Stimulated activated CD4-positive, alpha-beta T cell treated with anti-CD3 and anti-CD28 coated beads, Interleukin-15, amount 100 ng/mL, for 24 hours (primary cell): ENCODE measurements at places on chromosomes 13 and 19.

- peak; percentile 39 for DNase-seq
These were observed 1.8 kb downstream of the PTGER1 start for GRCh38 chr19:14473073-14473977.

DNA sequence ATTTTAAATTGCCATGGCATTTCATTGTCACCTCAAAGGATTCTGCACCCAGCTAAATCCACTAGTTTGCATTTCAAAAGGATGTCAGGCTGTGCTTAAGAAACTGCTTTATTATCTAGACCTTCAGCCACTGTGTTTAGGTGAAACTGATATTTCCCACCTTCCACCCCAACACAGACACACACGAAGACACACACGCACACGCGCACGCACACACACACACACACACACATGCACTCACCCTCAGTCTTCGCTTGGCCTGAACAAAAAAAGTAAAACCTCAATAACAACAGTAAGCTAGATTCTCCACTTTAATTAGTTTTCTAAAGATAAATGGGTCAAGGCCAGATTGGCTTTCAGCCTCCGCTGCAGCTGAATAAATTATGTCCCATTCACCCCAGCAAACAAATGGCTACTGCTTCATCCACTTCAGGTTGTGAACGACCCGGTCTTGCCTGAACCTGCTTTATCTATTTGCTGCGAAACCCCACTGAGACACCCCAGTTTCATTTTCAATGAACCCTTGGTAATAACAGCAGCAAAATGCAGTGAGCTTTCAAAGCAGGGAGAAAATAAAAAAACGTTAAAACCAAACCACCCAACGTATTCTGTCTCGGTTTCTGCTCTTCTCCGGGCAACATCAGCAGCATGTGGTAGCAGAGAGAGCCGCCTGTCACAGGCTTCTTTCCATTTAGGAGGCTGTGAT lies 166.8 kb downstream of the DCT start:
- no peak for DNase-seq

- no peak for DNase-seq
These were observed 6.6 kb downstream of the THOP1 start for GRCh38 chr19:2791876-2792275.

DNA sequence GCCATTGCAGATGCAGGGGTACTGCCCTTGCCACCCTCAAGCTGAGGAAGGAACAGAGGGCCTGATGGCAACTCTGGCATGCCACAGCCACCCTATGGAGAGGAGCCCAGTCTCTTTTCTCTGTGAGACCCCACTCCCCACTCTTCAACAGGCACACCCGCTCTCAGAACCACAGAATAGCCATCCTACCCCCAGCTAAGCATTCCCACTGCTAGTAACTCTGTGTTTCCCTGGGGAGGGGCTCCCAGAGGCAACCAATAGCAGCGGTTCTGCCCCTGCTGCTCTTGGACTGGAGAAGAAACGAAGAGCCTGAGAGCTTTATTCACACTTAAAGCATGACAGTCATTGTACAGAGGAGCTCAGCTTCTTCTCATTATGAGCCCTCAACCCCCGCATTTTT lies 49.3 kb downstream of the UBL3 start:
- no peak for DNase-seq

GRCh38 chr19:35195830-35196229 lies 32.7 kb downstream of the FAM187B start:
- no peak for DNase-seq

DNA sequence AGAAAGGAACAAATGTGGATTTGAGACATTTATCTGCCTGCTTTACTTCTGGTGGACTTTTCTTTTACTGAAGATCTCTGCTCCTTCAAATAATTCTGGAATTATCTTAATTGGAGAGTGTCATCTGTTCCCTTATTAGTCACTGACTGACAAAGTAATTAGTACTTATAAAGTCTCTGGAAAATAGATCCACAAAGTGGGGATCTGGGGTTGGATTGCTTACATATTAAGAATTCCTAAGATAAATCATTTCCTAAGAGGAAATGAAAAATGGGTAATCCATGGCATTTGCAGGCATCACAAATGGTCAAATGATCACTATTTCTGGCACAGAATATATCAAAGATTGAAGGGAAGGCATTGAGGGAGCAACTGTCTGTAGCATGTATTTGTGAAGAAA lies 137.4 kb upstream of the SLITRK5 start:
- DNase-seq = no peak

DNA sequence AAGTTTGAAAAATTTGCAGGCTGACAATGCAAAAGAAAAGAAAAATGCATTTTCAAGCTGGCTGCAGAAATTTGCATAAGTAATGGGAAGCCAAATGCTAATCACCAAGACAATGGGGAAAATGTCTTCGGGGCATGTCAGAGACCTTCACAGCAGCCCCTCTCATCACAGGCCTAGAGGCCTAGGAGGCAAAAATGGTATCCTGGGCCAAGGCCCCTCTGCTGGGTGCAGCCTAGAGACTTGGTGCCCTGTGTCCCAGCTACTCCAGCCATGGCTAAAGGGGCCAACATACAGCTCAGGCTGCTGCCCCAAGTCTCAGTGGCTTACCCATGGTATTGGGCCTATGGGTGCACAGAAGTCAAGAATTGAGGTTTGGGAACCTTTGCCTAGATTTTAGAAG lies 155.2 kb downstream of the B3GLCT start:
- DNase-seq = no peak

GRCh38 chr13:64662887-64663593 lies 2567.1 kb downstream of the PCDH9 start:
- no peak for DNase-seq

DNA sequence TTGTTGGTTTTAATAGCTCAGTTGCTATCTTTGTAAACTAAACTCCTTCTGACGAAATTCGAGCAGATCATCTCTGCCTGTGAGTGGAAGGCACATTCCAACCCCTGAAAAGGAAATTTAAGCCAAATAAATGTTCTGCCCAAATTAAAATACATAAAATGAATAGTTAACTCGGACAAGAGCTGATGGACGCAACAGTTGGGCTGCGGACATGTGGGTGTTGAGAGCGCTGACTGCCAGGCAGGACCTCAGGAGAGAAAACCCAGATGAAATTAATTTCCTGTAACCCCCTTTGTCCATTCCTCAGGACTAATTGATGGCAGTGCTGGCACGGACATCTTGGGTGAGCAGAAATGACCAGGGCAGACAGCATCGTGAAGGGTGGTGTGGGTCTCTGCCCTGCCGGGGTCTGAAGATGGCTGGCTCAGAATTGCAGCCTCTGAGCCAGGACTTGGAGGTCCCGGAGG lies 86.5 kb downstream of the TSHZ3 start:
- DNase-seq = no peak

- peak; percentile 7 for DNase-seq
These were observed 37.8 kb upstream of the CXCL17 start for GRCh38 chr19:42480335-42481095.

DNA sequence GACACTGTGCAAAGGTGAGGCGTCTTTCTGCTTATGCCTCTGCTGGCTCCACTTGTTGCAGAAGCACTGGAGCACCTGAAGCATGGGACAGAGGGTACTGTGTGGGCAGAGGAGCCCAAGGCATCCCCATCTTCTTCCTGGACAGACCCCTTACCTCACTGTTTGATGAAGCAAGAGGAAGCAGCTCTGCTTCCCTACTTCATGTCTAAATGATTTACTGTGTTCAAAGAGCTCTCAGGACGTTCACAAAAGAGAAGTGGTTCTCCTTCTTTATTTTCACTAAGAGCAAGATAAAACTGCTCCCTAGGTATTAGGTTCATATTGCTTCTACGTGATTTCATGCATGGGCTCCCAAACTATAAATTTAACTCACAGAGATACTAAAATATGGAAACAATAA lies 1635.4 kb upstream of the SLC10A2 start:
- DNase-seq = no peak

- no peak for DNase-seq
These were observed 46.8 kb downstream of the TSSK6 start for GRCh38 chr19:19468424-19469050.

DNA sequence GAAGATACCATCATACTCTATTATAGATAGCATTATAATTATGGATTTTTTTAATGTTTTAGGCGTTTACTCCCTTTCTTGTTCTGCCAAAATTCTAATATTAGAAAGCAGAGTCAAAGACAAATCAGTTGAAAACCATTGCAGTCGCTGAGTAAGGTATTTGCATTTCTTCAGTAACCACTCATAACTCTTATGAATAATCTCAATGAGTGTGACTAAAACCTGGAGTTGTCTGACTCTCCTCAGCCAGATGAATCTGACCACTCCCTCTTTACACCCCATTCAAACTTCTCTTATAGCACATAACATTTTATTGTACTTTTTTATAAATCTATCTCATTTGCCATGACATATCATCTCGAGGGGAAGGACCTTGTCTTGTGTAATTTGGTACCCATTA lies 1006.5 kb downstream of the DIAPH3 start:
- DNase-seq = no peak

- no peak for DNase-seq
These were observed 58.7 kb downstream of the TEX26 start for GRCh38 chr13:30991184-30991583.

DNA sequence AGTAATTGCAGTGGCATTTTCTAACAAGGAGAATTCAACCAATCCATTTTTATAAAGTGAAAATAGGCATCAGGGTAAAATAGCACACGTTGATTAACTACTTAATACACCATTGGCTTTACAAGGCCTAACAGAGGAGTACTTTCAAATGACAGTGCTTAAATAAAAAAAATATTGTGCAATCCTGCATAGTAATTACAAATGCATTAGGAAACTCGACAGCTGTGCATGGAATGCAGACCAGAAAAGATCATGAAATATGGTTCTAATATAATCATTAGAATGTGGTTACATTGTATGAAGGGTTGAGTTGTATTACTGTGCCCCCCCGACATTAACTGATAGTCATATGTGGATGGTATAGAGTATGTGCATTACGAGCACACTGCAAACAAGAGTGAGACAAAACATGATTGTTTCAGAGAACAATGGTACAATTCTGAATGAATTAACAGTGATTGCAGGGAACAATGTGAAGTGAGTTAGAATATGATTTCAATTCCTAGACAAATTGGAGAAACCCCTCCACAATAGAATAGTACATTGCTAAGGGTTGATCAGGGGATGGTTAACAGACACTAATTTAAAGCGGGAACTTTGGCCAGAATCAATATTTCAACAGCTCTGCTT lies 270.6 kb downstream of the GPC5 start:
- DNase-seq = no peak

GRCh38 chr19:15223649-15224361 lies 8.4 kb downstream of the EPHX3 start:
- no peak for DNase-seq

DNA sequence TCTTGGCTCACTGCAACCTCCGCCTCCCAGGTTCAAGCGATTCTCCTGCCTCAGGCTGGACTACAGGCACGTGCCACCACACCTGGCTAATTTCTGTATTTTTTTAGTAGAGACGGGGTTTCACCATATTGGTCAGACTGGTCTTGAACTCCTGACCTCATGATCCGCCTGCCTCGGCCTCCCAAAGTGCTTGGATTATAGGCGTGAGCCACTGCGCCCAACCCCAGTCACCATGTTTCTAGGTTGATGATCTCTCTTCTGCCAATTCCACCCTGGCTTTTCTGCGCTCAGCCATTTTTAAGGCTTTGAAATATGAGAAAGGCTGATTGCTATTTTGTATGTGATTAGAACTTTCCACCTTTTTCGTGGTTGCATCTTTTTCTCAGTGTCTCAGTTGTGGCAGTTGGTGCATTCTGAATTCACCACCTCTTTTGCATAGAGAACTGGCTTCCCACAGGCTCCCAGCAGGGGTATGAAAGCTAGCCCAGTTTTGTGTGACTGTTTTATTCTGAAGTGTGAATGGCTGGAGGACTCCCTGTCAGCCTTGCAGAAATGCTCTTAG lies 15.5 kb downstream of the CEACAM1 start:
- DNase-seq = peak; percentile 39

DNA sequence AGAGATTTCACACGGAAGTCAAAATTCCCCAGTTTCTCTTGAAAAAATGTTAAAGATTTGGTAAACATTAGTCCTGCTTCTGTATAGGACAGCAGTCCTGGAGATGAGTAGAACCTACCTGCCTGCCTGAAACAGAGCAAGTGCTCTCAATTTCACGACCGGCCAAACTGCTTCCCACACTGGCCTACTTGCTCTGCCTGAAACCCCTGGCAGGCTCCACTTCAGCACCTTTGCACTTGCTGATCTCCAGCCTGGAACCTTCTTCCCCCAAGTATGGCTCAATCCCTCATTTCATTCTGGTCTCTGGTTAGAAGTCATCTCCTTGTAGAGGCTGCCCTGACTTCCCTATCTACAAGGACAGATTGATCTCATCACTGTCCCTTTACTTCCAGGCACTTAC lies 271.4 kb downstream of the DLEU7 start:
- DNase-seq = no peak

- peak; percentile 31 for DNase-seq
These were observed 16.0 kb upstream of the MRI1 start for GRCh38 chr19:13748169-13748828.

GRCh38 chr13:78601124-78601873 lies 2.1 kb downstream of the POU4F1 start:
- peak; percentile 31 for DNase-seq

GRCh38 chr13:59320021-59320420 lies 843.7 kb downstream of the DIAPH3 start:
- no peak for DNase-seq

DNA sequence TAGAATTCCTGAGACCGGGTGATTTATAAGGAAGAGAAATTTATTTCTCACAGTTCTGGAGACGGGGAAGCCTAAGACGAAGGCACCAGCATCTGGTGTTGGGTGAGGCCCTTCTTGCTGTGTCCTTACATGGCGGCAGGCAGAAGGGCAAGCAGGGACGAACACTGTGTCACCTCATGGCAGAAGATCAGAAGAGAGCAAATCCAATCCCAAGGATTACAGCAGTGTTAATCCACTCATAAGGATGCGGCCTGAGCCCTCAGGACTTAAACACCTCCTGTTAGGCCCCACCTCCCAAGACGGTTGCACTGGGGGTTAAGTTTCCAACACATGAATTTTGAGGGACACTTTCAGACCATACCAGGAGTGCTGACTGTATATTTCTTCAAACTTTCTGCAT lies 6.7 kb upstream of the FBL start:
- DNase-seq = no peak

DNA sequence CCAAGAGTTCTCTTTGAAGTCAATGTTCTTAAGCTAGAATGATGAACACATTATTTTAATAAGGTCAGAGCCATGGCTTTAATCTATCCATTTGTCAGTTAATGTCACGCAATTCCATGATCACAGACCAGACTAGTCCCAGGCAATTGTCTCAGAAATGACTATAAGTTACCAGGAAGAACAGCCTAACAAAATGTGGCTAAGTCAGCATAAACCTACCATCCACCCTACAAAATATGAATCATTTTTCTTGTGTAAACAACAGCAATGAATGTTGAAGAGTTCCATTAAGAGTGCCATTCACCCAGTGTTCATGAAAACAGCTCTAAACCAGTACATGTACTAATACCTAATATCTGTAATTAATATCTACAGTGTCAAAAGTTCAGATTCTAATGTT lies 127.5 kb downstream of the KCTD12 start:
- DNase-seq = no peak

GRCh38 chr19:2970201-2970835 lies 7.0 kb upstream of the TLE6 start:
- DNase-seq = no peak

GRCh38 chr13:85772367-85772766 lies 26.9 kb downstream of the SLITRK6 start:
- DNase-seq = no peak

- no peak for DNase-seq
These were observed 7.2 kb downstream of the GAS6 start for GRCh38 chr13:113856716-113857065.
